Stimulated activated CD4-positive, alpha-beta T cell treated with anti-CD3 and anti-CD28 coated beads, Interleukin-2, amount 100 ng/mL, for 4 hours (primary cell): ENCODE measurements at places on chromosomes 7 and 10.
A peak's percentile ranks its signal among the peaks of the same experiment; 100 is the strongest.

GRCh38 chr10:101880232-101880573 is 36.6 kb upstream of the KCNIP2 start:
- no peak for DNase-seq

DNA sequence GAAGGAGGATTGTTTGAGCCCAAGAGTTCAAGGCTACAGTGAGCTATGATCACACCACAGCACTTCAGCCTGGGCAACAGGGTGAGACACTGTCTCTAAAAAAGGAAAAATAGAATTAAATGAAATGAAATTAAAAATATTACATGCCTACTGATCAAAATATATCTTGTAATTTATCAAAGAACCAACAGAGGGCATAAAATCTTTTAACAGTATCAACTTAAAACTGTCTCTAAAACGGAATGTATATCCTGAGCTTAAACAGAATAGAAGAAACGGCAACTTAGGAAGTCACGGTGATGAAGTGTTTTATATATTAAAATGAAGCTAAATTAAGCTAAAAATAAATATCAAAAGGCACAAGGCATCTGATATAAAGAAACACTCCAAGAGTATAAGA is 78.8 kb downstream of the MTPAP start:
- DNase-seq, result no peak

- DNase-seq, result no peak
These were observed 92.1 kb upstream of the PODXL start for GRCh38 chr7:131648491-131648890.

DNA sequence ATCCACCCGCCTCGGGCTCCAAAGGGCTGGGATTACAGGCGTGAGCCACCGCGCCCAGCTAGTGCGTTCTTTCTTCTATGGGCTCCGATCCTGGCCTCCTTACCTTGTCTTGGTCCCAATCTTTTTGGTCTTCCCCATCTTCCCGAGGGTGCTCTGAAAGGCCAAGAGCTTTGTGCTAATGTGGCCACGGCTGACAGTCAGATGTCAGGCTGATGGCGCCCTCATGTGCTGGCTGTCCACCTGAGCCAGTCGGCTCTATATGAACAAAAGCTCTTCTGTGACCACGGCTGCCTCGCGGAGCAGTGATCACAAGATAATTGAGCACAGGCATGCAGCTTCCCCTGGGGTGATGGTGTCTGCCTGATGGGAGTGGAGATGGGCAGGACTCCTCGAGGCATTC is 11.0 kb upstream of the AHCYL2 start:
- no peak for DNase-seq

- DNase-seq, result no peak
These were observed 868.4 kb downstream of the SORCS3 start for GRCh38 chr10:105509517-105509916.

DNA sequence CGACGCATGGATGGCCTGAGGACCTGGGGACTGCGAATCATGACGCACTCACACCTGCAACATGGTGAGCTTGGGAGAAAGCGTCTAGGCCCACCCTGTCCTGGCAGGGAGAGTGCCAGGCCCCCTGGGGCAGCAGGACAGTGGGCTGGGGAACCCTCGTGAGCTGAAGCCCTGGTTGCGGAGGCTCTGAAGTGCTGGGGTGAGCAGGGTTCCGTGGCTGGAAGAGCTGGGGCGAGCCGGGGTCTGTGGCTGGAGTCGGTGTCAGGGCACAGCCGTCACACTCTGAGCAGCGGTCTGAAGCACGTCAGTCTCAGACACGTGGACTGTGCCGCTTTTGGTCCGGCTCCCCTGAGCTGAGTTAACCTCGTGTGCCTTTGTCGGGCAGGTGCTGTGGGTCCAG is 4.7 kb downstream of the SUN1 start:
- no peak for DNase-seq

DNA sequence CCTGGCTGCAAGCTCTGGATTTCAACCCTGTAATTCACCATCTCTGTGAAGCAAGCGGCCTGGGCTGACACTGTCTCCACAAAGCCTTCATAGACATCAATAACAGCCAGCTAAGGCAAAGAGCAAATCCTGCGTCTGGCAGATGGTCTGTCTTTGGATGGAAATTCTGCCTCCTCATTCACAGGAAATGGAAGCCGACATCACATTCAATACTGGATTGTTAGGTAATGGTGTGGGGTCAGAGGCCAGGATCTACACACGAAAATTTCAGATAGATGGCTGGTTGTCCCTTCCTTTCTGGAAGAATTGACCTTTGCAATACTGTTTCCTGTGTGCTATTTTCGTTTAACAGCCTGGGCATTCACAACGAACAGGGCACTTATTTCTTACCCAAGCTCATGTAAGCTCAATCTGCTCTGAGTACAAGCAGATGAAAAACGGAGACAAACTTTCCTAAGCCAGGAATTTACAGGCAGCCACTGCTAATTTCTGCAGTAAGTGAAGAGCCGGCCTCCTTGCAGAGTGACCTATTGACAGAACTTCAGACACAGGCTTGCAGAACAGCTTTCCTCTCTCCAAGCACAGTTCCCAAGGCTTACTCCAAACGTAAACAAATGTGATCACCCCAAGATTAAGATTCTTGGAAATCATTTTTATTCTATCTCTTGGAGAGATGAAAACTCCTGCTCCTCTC is 3.1 kb upstream of the ADAM12 start:
- DNase-seq, result no peak

DNA sequence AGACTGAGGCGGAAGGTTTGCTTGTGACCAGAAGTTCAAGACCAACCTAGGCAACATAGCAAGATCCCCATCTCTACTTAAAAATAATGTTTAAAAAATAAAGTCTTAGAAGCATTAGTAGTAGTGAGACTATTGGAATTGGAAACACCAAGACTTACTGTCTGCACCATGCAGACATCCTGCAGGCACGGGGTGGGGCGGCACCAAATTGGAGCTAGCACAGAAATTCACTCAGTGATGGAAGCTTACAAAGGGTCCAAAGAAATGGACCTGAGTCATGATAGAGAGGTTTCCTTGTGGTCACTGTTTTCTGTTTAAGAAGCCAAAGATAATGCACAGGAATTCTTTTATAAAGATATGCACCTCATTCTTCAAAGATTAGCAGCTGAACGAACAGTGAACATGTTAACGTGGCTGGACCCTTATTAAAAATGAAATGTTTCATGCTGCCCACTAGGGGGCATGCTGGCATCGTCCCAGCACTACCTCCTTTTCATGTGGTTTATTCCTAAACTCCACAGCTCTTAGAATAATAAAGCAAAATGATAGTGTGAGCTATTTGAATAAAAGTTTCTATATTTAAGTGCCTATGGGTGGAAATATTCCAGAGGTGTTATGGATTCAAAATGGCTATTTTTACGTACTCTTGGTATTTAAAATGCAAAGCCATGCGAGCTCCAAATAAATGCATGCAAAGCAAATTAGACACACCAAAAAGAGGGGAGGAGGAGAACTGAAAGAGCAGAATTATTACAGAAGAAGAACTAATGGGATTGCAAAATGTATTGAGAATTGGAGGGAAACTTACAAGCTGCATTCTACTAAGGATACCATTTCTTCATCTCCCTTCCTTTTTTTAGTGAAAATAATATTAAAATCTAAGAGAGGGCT is 28.6 kb downstream of the PDSS1 start:
- DNase-seq, result peak; percentile 18

GRCh38 chr7:134820778-134821177 is 41.3 kb downstream of the CALD1 start:
- no peak for DNase-seq

GRCh38 chr7:39582536-39582935 is 16.3 kb downstream of the YAE1 start:
- DNase-seq, result no peak

- no peak for DNase-seq
These were observed 63.9 kb downstream of the PTPN12 start for GRCh38 chr7:77600952-77601351.

- no peak for DNase-seq
These were observed 353.1 kb downstream of the GATA3 start for GRCh38 chr10:8407501-8408021.

GRCh38 chr10:93437086-93437945 is 44.8 kb downstream of the MYOF start:
- no peak for DNase-seq

- DNase-seq, result no peak
These were observed 154.6 kb upstream of the NRBF2 start for GRCh38 chr10:62978482-62978881.

DNA sequence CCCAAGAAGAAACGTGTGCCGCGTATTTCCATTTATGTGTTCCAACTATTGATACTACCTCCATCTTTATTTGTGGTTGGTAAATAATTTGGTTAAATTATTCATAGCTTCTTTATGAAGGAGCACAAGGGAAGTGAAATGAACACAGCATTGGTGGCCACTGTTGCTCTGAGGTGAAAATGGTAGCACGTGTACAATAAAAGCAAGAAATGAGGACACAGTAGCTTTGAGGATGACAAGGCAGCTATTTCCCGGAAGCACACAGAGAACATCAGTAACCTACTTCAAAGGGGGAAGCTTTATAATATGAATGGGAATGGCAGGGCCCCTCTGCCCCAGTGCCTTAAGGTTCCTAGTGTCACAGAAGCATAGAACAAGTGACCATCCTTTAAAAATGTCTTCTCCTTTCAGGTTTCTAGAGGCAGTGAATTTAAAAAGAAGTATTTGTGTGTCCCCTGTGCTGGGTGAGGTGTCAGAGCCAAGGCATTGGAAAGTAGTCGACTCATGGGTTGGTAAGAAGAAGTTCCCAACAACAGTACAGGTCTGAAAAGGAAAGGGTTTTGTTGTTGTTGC is 78.8 kb downstream of the SGMS1 start:
- DNase-seq, result no peak

GRCh38 chr10:104267721-104268404 is 1.1 kb upstream of the GSTO2 start:
- DNase-seq, result no peak

GRCh38 chr7:45716380-45717203 is 142.4 kb downstream of the ADCY1 start:
- no peak for DNase-seq

GRCh38 chr7:47932016-47932415 is 16.2 kb downstream of the PKD1L1 start:
- no peak for DNase-seq

- DNase-seq, result no peak
These were observed 17.1 kb upstream of the TSPAN15 start for GRCh38 chr10:69434169-69434568.

- no peak for DNase-seq
These were observed 130.3 kb upstream of the POT1 start for GRCh38 chr7:125059861-125060456.
